Astrocyte (in vitro differentiated cells and primary cell): ENCODE measurements at places on chromosomes 11 and 22.

GRCh38 chr11:109929308-109929707 lies 163.9 kb upstream of the ZC3H12C start:
- DNase-seq = no peak

GRCh38 chr11:114321621-114322257 lies 25.5 kb downstream of the NNMT start:
- peak; percentile 92 for DNase-seq

DNA sequence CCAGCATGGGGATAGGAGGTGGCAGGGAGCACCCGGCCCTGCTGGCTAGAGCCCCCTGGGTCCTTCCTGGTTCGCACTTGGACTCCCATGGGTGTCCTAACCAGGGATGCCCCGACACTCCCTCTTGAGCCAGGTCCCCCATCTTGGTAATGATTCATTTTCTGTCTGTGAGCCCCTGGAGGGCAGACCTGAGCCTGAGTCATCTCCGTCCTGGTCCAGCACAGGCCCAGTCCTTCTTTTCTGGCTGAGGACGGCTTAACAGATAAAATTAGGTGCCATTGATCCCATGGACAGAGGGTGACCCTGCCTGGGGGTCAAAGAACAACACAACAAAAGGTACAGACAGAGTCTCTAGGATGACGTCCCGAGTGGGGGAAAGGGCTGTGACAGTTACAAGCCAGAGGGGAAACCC lies 3.5 kb downstream of the RHOD start:
- peak; percentile 39 for DNase-seq

- DNase-seq = no peak
Observed at GRCh38 chr11:47340980-47341775, 11.3 kb downstream of the MYBPC3 start.

- no peak for DNase-seq
Observed at GRCh38 chr11:10452211-10452767, 2.8 kb upstream of the AMPD3 start.

DNA sequence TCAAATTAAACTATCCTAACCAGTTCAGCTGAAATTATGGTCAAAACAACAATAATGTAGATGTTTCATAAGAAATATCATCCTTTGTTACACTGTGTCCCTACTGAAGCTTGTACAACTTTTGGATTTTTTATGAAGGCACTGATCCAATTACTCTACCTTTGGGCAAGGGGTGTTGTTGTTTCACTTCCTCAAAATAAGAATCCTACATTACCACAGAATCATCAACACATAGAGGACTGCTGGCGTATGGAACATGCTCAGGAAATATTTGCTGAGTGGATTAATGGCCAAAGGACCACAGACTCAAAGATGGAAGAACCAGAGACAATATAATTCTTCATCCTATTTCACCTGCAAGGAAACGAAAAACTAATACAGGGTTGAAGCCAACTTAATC lies 907.5 kb upstream of the CCDC90B start:
- DNase-seq = no peak

GRCh38 chr11:102553835-102554282 lies 23.3 kb upstream of the MMP7 start:
- no peak for DNase-seq

GRCh38 chr11:85755285-85755684 lies 55.7 kb downstream of the SYTL2 start:
- no peak for DNase-seq

- DNase-seq = no peak
Observed at GRCh38 chr11:76658231-76658630, 12.3 kb downstream of the LRRC32 start.

DNA sequence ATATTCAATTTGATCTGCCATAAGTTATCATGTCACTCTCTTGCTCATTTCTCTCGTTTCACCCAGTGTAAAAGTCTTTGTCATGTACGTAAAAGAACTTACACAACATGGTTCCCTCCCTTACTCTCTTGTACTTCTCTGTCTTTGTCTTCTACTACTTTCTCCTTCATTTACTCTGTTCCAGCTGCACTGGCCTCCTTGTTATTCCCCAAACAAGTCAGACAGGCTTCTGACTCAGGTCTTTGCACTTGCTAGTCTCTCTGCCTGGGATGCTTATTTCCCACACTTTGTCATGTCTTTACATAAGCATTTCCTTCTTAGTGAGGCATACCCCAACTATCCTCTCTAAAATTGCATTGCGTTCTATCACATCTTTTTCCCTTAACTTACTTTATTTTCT lies 117.3 kb downstream of the CYP2R1 start:
- DNase-seq = no peak

GRCh38 chr11:16299884-16300782 lies 56.2 kb downstream of the SOX6 start:
- no peak for DNase-seq

- peak; percentile 37 for DNase-seq
Observed at GRCh38 chr11:125593114-125593820, 615 bp downstream of the STT3A start.

GRCh38 chr11:34252015-34252414 lies 105.8 kb downstream of the ABTB2 start:
- DNase-seq = no peak

DNA sequence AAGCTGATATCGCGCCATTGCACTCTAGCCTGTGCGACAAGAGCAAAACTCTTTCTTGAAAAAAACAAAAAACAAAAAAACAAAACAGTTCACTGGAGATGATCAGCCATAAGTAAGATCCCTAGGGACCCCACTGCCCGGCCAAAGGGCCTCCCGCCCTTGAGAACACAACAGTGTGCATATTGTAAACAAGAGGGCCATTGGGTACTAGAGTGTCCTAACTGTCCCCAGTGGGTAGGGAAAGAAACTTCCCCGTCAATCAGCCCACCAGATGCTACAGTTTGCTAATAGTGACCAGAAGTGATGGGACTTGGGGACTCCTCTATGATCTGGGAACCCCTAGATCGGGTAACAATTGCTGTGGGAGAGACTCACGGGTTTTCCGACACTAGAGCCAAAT lies 3.7 kb upstream of the ACY3 start:
- DNase-seq = no peak

DNA sequence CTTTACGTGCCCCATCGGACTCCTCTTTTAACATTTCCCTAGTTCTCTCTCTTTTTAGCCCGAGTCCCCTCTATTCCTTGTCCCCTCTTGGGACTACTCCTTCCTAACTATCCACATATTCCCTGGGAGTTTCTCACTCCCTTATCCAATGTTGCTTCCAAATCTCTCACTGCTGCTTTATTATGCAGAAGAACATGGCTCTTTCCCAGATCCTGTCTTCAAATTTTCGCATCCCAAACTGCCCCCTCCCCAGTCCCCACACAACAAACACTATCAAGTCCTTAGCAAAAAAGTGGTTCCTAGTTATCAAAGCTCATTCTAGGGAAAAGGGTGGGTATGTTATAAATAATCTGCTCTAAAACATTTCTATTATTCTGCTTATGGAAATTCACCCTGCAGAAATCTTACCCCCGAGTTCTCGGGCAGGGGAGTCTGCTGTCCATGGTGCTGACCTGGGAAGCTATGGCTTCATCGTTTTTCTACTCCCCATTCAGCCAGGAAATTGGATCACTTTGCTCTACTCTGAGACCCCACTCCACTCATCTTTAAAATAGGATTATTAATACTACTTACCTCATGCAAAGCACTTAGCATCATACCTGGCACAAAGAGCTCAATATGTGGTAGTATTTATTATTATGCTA lies 393.5 kb downstream of the BUD13 start:
- no peak for DNase-seq

GRCh38 chr22:37626144-37626543 lies 13.3 kb upstream of the SH3BP1 start:
- no peak for DNase-seq

- no peak for DNase-seq
Observed at GRCh38 chr22:41638124-41638523, 17.0 kb downstream of the XRCC6 start.

DNA sequence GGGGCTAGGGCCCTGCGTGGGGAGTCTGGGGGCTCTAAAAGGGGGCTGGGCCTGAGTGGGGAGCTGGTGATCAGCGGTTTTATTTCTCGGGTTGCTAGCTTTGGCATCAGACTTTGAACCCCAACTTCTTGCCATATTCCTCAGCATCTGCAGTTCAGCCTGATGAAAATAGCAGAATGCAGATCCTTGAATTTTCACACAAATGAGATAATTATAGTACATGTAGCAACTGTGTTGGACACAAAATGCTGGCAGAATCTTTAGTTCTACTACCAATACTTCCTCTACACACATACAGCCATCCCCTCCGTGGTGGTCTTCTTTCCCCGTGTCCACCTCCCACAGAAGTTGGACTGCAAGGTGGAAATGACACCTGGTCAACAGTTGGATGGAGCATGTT lies 1.5 kb downstream of the ZC3H7B start:
- no peak for DNase-seq

DNA sequence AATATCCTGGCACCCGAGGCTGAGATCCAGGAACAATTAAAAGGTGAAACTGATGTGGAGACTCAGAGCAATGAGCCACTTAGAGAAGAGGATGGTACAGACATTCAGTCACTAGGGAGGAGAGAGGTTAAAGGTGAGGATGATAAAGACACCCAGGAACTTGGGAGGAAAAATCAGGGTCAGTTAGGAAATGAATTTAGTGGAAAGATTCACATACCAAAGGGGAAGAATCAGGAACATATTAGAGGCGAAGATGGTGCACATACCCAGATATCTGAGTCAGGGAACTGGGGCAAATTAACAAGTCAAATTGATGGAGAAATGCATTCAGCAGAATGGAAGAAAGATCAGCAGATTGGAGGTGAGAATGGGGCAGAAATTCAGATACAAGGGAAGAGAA lies 4.1 kb upstream of the MEI1 start:
- DNase-seq = no peak

- no peak for DNase-seq
Observed at GRCh38 chr11:46845440-46845739, 690 bp downstream of the CKAP5 start.

GRCh38 chr22:33220476-33221080 lies 162.4 kb upstream of the SYN3 start:
- no peak for DNase-seq

DNA sequence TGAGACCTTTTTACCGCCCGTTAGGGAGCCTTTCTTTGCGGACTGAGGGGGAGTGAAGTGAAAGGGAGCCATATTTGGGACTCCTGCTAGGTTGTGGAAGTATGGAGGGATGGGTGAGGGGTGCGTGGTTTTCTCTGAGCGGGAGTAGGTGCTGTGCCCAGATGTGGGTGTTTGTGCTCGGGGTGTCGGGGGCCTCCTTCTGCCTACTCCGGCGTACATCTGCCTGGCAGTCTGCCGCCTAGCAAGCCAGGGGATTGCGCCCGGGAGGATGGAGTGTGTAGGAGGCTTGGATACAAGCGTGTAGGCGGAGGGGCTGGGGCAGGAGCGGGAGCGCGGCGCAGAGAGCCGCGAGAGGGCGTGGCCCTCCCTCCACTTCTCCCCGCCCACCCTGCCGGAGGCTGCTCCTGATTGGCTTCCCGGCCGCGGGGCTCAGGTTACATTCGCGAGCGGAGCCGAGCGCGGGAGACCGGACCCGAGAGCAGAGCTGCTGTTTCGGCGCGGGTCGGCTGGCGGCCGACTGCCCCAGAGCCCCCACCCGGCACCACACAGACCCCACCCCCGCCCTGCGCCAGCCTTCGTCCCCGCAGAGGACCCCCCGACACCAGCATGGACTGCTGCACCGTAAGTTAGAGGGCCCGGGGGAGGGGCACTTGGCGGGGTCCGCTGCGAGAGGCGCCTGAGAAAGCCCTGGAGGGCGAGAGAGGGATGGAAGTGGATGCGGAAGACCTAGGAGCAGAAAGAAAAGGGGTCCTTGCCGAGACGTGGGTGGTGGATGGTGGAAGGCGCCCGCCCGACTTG lies at the start of gene NRGN:
Gene NRGN (plus strand): TSS at position 464 of the 798 bp plus-strand sequence. CDS start 143 bp downstream, at position 607.
- DNase-seq = peak; percentile 67

DNA sequence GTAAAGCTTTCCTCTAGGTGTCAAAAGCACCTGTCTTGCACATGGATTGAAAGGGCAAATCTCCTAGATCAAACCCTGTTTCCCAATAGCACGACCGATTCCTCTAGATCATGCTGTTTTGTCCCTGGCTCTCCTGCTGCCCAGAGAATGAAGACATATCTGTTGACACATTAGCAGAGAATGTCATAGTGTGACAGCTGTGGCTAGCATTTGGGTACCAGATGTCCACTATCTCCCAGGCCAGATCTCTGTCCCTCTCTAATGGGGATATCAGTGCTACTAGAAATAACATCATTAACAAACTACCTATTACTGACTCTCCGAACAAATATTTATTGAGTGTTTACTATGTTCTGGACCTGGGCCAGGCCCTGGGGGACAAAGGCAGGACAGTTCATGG lies 72.4 kb upstream of the ISX start:
- DNase-seq = no peak

DNA sequence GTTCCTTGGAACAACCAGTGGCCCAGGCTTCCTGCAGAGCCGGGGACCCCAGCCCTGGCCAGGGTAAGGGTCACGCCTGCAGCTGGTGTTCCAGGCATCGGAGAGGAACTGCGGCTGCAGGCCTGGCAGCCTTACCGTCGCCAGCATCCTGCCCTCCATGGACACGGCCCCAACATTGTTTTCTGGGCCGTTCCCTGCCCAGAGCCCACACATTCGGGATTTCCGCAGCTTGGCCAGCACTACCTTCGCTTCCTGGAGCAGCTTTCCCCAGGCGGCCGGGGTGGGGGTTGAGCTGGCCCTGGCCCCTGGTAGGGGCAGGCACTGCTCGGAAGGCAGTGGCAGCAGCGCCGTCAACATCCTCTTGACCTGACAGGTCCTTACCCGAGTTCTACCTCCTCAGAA lies 17.7 kb downstream of the TXN2 start:
- DNase-seq = no peak

DNA sequence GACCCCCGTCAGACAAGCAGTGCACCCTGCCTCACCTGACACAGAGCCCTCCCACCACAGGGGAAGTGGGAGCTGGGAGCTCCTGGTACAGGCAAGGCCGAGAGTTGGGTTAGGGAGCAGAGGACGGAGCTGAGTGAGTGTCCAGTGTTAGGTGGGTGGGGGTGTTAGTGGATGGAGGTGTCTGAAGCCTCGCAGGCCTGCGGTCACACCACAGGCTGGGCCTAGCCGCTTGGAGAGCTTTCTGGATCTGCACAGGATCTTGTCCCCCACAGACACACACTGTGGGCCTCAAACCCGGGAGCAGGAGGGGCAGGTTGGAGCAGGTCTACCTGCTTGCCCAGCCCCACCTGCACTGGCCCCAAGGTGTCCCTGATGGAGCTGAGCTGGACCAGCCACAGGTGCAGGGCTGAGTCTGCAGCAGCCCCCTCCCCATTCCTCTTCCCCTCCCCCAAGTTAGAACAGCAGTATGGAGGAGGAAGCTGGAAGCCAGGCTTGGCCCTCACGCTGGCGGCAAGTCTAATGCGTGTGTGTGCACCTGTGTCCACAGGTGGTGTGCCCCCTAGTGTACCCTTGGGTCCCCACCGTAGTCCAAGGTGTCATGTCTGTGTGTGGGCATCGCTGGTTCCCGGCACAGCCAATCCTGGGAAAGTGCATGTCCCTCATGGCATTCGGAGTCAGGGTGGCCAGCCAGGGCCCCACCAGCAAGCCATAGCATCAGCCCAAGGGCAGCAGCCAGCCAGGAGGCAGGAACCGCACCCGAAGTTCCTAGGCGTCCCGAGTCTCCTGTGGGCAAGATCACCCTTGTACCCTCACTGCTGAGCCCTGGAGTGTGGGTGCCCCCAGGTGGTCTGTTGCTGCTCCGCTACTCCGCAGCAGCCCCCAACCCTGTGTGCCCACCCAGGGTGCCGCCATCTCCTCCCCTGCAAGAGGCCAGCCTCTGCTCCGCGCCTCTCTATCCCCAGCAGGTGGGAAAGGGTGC lies 2.0 kb upstream of the GATD1 start:
- no peak for DNase-seq

GRCh38 chr11:95711162-95711944 lies 78.2 kb downstream of the FAM76B start:
- peak; percentile 91 for DNase-seq

- peak; percentile 31 for DNase-seq
Observed at GRCh38 chr22:37018815-37019308, 385 bp downstream of the TST start.
